ENCODE measurements at places on chromosomes 7 and 10.

DNA sequence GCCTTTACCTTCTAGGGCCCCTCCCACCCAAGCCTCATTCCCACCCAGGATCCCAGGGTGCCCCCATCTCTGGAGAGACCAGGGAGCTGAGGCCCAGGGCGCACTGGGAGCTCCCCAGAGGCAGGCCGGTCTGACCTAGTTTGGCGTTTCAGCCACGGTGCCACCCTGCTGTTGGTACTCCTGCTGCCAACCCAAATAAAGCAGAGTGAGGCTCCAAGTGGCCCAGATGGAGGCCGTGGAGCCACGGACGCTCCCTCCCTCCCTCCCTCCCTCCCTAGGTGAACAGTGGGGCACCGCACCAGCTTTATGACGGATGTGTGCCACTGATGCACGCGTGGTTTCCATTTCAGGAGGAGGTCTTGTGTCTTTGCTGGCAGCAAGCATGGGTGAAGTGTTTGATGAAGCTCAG, 1.8 kb downstream of the INPP5A start:
- DNase-seq = no peak

DNA sequence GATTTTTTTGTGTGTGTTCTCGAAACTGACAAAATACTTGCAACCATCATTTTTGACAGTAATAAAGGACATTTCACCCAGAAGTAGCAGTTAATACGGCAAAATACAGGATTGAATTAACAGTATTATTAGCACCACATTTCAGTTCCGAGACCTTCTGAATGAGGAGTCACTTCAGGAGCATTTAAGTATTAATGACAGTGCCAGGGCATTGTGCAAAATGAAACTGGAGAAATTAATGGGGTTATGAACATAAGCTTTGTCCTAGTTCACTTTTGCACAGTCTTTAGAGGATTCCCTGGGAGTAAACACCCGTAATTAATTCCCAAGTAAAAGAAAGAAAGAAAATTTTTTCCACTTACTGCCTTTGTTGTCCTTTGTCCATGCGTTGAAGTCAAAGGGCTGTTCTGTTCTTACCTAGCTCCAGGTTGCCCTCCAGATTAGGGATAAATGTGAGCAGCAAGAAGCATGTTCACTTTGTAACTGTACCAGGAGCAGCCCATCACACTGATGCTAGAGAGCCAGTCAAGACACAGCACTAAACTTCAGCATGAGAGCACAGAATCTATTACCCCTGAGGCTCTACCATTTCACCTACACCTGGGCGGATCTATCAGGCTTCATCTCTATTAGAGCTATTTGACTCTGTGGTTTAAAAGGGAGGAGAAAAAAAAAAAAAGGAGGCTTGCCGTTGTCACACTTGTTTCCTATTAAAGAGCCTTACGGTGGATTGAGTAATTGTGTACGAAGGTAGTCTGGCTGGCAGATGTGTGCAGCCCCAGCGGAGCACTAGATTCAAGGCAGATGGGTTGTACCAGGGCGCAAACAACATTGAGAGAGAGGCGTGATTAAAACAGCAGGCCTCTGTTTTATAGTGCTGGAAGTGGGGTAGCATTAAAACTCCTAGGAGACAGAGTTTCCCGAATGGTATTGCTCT, 297.8 kb upstream of the SEMA3A start:
- no peak for DNase-seq

DNA sequence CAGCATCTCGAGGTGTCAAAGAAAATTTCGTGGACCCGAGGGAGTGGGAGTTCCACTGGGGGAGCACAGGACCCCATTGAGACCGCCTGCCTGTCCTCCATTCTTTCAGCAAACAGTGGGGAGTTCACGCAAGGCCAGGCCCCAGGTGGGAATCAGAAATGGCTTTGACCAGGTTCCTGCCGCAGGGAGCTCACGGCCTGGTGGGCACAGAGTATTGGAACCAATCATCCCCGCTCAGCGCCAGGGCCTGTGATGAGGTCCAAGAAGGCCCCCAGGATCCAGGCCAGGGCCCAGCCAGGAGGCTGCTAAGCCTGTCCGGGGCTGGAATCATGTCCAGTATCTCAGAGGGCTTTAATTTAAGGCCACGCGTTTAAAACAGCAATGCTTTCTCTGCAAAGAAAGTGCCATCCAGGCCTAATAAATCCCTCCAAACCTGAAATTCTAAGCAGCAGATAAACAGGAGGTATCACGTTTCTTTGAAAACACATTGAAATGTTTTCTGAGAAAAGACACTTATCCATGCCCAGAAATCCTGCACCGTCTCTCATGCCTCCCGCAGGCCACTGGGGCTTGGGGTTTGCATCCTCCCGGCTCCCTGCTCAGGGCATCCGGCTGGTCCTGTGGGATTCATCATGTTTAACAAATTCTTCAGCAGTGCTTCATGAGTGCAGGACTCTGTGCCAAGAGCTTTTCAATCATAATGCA, 125.7 kb downstream of the OAT start:
- DNase-seq = no peak

GRCh38 chr10:20228729-20229128, 412.5 kb downstream of the PLXDC2 start:
- no peak for DNase-seq

DNA sequence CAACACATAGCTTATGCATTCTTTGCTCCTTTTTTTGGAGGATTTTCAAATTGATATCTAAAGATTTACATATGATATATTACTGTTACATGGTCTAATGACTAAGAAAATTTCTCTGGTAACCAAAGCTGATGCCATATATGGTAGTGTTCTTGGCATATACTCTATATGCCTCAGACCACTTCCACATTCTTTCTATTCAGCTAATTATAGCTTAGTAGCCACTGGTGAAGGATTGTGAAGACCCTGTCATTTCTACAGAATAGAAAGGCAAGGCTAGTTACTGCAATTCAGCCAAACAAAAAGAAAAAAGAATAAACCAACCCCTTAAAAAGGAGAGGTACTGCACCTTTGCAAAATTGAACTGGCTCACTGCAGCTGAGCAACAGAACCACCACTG, 3.7 kb downstream of the PURB start:
- DNase-seq = no peak

DNA sequence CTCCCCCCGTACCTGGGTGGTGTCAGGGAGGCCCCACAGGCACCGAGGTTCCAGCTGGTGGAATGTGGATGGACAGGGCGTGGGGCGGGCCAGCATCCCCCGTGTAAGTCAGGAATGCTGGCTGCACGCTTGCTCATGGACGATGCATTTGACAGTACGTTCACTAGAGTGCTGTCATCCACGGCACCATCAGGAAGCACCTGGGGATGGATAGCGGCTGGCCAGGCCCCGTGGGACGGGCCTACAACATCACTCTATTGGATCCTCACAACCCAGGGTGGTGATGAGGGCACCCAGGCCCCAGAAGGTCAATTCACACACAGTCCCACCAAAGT, 63.6 kb downstream of the INSIG1 start:
- DNase-seq = no peak

DNA sequence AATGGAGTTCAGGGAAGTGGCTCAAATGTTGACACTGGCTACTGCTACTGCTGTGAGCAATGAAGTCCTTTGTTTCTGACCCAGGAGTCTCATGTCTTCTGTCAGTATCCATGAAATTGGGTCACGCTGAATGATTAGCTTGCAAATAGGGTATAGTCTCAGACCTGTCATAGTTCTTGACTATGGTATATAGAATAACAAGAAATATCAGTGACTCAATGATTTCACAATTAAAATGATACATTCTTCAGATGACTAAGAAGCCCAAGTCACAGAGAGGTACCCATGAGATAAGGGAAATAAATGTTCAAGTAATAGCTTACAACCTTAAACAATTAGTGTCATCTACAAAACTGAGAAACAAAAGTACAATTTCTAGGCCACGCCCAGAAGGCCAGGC, 89.3 kb downstream of the LYZL2 start:
- DNase-seq = no peak

DNA sequence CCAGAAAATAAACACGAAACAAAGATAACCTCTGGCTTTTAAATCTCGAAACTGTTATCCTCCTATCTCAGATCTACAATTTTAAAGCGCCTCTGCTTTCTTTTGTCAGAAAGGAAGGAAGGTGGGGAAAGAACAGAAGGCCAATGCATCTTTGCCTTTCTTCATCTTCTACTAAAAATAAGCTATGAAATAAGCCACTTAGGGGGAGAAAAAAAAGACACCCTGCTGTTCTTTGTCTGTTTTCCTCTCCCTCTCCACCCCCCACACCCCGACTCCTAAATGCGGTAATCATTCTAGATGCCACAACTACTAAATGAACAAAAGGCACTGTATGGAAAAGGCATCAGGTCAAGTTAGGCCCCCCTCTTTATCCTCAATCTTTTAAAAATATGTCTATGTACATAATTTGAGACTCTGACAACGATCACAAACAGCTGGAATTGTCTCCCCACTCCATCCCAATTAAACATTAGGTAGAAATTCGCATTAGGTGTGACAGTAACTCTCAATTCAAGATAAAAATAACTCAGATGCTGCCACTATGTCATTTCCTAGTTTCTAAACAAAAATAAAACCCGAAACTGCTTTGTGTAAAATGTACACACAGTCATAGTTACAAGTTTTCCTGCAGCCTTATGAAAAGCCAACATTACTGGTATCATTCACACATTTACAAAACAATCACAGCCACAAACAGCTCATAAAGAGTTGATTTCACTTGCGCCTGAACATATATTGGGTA, 2.4 kb downstream of the UBE2H start:
- no peak for DNase-seq

- no peak for DNase-seq
These were observed 654.6 kb upstream of the GALNT17 start for GRCh38 chr7:70477036-70478010.

DNA sequence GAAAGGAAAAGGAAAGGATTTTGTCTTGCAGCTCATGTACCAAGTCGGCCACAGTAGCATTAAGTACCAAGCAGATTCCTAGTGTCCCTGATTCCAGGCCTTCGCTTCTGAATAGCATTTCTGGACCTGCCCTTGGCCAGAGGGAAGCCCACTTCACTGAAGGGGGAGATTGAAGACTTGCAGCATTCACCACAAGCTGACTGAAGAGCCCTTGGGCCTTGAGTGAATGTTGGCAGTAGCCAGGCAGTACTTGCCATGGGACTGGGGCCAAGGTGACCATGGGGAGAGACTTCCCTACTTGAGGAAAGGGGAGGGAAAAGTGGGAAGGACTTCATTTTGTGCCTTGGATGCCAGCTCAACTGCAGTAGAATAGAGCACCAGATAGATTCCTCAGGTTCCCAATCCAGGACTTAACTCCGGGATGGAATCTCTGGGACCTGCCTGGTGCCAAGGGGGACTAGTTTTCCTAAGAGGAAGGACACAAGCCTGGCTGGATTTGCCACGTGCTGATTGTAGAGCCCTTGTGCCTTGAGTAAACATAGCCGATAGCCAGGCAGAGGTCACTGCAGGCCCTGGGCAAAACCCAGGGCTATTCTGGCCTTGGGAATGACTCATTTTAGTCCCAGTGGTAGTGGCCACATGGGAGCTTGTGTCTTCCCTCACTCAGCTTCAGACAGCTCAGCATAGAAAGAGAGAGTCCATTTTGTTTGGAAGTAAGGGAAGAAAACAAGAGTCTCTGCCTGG, 141.7 kb upstream of the KCND2 start:
- no peak for DNase-seq

GRCh38 chr7:44223362-44224079, 22.7 kb downstream of the YKT6 start:
- no peak for DNase-seq

- no peak for DNase-seq
These were observed 873.7 kb downstream of the NXPH1 start for GRCh38 chr7:9307131-9307530.
